Activated naive CD4-positive, alpha-beta T cell treated with anti-CD3 and anti-CD28 coated beads for 36 hours (primary cell): ENCODE measurements at places on chromosomes 6 and 20.

DNA sequence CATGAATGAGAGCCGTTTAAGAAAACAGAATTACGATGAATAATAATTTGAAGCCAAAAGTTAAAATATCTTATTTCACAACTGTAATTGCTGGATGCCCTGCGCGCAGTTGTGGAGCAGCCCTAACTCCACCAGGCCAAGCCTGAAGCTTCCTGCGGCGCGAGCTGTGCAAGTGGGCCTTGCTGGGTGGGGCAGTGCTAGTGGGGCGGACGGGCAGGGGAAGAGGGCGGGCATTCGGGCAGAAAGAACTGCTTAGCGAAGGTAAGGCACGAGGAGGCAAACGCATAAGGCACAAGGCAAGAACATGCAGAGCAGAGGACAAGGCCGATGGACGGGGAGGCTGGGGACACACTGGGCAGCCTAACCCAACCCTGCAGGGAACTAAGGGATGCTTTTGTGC lies 2.3 kb downstream of the HLA-DQB2 start:
- no peak for DNase-seq
- no peak overlapping the region for H3K27ac ChIP-seq
- H3K36me3 ChIP-seq: no peaks in the 10 kb centered on the region
- H3K4me1 ChIP-seq: no peaks in the 10 kb centered on the region
- peaks cover 27% of the 10 kb centered on the region for H3K27me3 ChIP-seq
- no peak overlapping the region for H3K4me3 ChIP-seq

GRCh38 chr6:1436334-1437306 lies 47.2 kb downstream of the FOXF2 start:
- no peaks in the 10 kb centered on the region for H3K4me1 ChIP-seq
- H3K4me3 ChIP-seq: no peak overlapping the region
- peaks cover 42% of the 10 kb centered on the region for H3K27me3 ChIP-seq
- no peaks in the 10 kb centered on the region for H3K36me3 ChIP-seq

DNA sequence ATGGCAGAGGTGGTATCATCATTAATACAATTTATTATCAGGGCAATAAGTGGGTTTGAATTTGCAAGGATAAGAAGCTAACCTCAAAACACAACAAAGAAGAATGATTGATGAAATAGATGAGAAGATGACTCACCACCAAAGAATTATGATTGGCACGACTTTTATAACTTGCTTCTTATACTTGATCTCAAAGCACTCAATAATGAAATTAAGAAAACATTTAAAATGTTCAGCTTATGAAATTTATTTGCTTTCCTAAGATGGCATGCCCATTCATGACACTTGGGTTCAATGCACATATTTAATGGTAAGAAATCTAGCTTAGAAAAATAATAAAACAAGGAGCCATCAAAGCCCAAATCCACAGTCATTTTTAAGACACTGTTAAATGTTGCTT lies 477.5 kb downstream of the GJA1 start:
- H3K27me3 ChIP-seq: no peaks in the 10 kb centered on the region
- H3K4me3 ChIP-seq: no peak overlapping the region

DNA sequence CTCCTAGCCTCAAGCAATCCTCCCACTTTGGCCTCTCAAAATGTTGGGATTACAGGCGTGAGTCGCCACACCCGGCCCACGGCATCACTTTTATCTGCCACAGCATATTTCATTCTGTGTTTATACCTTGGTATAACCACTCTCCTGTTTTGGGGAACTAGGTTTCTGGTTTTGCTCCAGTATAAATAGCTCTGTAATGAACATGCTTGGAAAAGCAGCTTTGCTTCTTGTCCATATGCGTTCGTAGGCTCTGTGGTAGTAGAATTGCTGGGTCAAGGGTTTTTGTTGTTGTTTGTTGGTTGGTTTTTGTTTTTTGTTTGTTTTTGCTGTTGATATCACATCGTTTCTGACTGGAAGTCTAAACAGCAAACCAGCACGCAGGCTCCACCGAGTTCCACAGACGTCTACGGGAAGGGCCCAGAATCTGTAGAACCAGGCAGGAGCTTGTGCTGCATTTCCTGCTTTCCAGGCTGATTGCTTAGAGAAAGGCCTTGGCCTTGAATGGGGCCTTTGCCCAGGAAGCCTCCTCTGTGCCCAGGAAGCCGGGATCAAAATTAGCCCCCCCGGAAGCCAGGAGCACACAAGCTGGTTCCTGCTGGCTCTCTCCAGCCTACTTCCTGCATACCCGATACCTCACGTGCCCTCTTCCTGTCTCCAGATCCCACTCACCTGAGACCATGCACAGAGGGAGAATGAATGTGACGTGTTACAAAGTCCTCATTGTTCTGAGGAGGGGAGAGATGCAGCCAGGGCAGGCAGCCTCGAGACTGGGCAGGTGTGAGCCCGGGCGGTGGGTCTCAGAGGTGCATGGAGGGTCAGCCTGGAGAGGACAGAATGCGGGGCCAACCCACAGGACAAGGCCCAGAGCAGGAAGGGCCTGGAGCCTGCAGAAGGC lies 34.7 kb downstream of the AAR2 start:
- H3K27me3 ChIP-seq: no peaks in the 10 kb centered on the region
- H3K36me3 ChIP-seq: no peaks in the 10 kb centered on the region

DNA sequence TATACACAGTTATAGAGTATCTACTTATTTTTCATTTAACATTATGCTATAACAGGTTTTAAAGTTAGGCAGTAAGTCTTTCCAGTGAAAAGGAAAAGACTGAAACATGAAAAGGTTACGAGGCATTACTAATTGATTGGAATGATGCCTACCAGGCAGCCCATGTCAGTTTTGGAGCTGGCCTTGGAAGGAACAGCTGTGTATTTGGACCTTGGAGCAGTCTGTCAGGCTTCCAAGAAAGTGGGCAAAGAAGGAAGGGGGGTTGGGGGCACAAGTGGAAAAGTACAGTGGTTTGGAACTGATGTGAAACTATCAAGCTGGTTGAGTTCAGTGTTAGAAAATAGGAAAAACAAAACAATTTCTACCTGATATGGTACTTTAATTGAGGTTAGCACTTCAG lies 41.7 kb downstream of the SLC16A10 start:
- H3K4me1 ChIP-seq: peaks cover 3% of the 10 kb centered on the region
- peaks cover 4% of the 10 kb centered on the region for H3K36me3 ChIP-seq
- H3K27me3 ChIP-seq: no peaks in the 10 kb centered on the region
- no peak for DNase-seq
